ENCODE measurements at places on chromosomes 1 and 21.

DNA sequence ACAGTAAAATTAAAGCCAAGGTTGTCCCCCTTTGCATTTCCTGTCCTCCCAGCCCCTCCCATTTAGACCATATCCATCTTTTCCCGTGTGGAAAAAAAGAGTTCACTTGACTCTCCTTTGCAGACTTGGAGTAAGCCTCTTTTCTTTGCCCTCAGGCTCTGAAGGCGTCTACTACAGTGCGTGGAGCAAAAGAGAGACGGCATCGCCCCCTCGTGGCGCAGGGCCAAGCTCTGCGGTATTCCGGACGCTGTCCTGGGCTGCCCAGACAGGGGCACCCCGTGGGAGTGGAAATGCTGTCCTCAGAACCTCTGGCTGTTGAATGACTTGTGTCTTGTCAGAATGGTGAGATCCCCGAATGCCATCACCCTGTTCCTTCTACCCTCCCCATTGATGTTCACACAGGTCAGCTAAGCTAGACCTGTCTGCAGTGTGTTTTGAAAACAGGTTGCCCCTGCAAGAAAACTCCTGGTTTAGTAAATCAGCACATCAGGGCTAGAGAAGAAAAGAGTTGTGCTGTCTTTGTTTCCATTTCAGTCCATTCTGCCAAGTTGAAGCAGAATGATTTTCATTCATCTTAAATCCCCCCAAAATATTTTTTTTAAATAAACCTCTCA lies 12.3 kb upstream of the GJA8 start:
- DNase-seq: peak; percentile 57

- no peak for DNase-seq
These were observed 90.2 kb downstream of the C4BPA start for GRCh38 chr1:207194197-207194596.

GRCh38 chr21:28590026-28590425 lies 402.7 kb downstream of the LTN1 start:
- DNase-seq: no peak

GRCh38 chr1:236990052-236990445 lies 14.2 kb downstream of the MT1HL1 start:
- DNase-seq: no peak

Measured in NCI-H524 (cell line).